ENCODE measurements at places on chromosomes 6 and 20.

- no peak for DNase-seq
These were observed 24.0 kb upstream of the LRRC1 start for GRCh38 chr6:53770780-53771249.

DNA sequence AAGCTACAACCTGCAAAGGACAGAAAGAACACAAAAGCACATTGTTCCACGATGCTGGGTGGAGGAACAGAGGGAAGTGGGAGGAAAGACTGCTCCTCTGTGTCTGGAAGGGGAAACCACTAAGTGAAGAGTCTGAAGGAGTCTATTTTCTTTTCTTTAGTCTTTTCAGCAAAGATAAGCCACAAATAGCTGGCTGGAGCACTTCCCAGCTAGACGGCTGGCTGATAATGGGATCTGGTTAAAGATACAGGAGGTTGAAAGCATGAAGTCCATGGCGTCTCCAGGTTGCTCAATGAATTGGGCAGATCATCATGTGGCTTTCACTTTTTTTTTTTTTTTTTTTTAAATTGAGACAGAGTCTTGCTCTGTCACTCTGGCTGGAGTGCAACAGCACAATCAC lies 154.0 kb upstream of the KCNG1 start:
- no peak for DNase-seq

- DNase-seq = no peak
These were observed 108.5 kb downstream of the PRND start for GRCh38 chr20:4830259-4830658.

GRCh38 chr20:2748551-2749342 lies 51.7 kb downstream of the CPXM1 start:
- no peak for DNase-seq

- DNase-seq = no peak
These were observed 339.6 kb upstream of the PRDM1 start for GRCh38 chr6:105746509-105746908.

DNA sequence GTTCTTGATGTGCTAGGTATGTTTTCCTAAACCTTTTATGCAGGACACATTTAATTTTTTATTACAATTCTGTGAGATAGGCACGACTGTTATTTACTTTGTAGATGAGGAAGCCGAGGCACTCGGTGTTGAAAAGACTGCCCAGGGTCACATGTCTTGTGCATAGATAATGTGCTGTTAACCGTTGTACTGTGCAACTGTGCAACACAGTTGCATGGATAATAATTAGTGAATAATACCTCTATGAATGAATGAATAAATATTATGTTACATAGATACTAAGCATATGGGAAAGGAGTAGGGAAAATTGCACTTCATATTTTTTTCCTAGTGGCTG lies 60.3 kb upstream of the DEK start:
- DNase-seq = no peak

- DNase-seq = peak; percentile 68
These were observed 8.6 kb downstream of the AARS2 start for GRCh38 chr6:44304282-44305199.

DNA sequence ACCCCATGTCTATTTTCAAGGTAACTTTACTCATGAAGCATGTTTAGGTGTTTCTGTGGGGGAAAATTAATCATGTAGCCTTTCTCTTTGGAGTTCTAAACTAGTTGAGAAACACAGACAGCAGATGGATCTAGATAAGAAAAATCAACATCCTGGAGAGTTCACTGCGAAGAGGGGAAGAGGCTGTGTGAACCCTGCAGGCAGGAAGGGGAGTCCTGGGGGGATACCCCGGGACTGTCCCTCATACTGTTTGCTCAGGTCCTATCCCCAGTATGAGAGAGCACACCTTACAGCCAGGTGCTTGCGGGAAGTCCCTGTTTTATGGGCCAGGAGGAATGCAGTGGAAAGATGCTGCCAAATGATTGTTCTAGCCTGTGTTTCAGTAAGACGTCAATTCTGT lies 32.7 kb downstream of the CHMP4B start:
- DNase-seq = no peak

All from cerebellum (tissue), 4 donors.